ENCODE measurements at places on chromosomes 16 and 17.
A peak's percentile ranks its signal among the peaks of the same experiment; 100 is the strongest.

- DNase-seq = no peak
These were observed 135.5 kb downstream of the MYO1D start for GRCh38 chr17:32741381-32741780.

GRCh38 chr17:50394711-50395110 is 2.6 kb downstream of the LRRC59 start:
- no peak for DNase-seq

- DNase-seq = no peak
These were observed 19.8 kb upstream of the ADCY7 start for GRCh38 chr16:50246299-50247122.

DNA sequence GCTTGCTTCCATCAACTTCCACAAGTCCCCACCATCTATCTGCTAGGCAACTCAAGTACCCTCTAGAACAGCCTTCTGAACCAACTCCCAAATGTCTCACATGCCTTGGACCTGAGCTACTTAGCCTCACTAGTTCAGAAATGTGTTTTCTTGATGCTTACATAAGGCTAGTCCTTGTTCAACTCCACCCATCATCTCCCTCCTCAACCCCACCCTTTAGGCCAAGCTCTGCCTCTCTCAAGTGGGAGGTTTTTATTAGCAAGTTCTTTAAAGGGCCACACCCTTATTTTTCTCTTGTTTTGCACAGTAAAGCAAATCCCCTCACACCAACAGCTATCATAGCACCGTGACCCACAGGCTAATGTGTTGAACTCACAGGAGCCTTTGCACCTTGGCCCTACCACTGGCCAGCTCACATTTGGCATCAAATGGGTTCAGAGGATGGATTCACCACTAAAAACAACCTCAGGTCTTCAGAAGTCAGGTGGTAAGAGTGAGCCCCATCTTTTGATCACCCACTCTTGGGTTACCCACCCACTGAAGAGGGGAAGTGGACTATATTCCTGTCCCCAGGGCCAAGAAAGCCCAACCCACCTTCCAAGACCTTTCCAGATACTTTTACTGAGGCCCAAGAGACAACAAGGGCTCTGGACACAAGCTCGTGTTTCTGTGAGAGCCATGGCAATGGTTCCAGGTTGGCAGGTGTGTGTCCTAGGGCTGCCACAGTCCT is 12.2 kb downstream of the PIK3R5 start:
- DNase-seq = no peak

GRCh38 chr16:85628645-85629044 is 15.5 kb downstream of the GSE1 start:
- DNase-seq = no peak

DNA sequence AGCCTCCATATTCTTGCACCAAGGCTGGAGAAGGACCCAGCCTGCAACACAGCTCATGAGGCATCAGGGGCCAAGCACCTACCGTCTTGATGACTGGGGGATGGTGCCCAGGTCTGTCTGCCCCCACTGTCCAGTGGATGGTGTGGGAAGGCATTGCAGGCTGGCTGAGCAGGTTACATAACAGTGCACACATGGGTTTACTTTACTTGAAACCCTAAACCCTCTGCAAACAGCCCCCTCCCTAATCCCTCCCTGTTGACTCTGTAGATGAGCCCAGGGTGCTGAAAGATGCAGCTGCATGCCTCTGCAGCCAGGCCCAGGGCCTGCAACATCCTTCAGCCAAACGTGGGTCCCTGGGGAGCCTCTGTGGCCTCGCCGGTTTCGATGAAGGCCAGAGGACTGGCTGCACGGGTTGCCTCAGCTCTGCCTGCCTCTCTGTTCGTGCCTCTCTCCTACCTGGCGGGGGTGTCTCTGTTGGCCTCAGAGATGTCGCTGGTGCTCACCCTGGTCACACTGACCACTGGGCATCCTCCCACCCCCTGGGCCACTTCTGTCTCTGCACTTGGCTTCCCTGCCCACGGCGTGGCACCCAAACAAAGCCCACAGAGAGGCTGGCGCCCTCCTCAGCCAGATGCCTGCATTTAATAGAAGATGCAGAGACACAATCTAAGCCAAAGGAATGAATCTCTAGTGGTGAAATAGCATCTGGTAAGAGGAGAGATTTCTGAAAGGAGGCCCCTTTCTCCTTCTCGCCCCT is 95.1 kb downstream of the METRNL start:
- peak; percentile 17 for DNase-seq

- no peak for DNase-seq
These were observed 90.4 kb downstream of the KCNJ12 start for GRCh38 chr17:21466550-21466949.

- no peak for DNase-seq
These were observed 79.1 kb downstream of the KSR1 start for GRCh38 chr17:27535178-27535928.

DNA sequence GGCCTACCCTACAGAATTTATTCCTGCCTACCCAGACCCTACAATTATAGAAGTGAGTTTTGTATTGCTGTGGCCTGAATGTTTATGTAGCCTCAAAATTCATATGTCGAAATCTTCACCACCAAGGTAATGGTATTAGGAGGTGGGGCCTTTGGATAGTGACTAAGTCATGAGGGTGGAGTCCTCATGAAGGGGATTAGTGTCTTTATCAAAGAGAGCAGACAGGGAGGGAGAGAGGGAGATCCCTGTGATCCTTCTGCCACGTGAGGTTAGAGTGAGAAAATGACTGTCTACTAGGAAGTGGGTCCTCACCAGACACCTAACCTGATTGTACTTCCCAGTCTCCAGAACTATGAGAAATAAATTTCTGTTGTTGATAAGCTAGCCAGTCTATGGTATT is 981 bp upstream of the DUXB start:
- no peak for DNase-seq

DNA sequence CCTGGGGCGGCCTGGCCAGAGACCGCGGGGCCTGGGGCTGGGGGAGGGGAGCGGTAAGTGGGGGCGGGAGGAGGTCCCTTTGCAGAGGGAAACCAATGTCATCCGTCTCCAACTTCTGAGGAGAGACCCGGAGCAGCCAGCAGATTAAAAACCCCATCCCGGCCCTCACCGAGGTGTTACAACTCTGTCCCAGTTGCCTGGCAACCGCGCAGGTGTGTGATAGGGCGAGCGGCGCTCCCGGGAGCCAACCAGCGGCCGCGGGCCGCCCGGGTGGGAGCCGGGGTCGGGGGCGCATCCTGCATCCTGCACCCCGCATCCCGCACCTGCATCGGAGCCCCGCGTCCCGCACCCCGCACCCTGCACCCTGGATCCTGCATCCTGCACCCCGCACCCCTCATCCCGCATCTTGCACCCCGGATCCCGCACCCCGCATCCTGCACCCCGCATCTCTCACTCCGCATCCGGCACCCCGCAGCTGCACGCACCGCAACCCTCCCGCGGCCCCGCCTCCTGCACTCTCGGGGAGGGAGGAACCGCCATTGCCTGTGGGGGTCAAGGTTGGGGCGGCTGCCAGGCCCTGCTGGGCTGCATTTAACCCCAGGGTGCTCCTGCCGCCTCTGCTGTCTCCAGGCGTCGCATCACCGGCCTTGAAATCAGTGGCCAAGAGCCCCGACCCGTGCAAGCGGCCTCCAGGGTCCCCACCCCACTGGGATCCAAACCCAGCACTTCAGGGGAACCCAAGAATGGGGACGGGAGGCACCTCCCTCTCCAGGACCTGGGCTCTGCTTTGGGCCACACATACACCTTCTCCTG is 47.3 kb downstream of the RTN4RL1 start:
- no peak for DNase-seq

GRCh38 chr17:58005031-58005727 is 1.9 kb downstream of the SRSF1 start:
- DNase-seq = no peak

DNA sequence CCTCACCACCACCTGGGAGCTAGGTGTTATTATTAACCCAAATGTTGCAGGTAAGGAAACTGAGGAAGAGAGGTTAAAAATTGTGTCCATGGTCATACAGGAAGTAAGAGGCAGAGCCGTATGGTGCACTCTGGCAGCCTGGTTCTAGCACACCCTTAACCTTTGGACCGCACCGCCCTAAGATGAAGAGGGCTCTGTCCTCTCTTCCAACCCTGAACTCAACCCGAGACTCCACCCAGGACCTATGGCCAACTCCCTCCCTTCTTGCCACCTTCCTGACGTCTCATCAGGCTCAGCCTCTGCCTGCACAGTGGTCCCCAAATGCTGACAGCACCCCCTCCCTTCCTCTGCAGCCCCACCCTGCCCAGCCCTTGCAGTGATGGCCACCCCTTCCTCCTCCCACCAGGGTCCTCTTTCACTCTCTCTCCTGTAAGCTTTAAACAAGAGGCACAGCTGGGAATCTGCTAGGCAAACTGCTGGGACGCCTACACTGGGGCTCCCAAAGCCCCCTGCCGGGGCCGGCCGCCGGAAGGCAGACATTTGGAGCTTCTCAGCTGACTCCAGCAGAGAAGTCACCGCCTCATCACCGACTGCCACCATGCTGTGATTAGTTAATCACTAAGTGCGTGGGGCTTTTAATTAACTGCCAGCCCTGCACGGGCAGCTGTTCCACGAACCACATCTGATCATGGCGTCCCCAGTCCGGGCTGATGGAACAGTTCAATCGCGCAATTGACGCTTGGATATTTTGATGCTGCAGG is 16.7 kb upstream of the C16orf78 start:
- DNase-seq = no peak

GRCh38 chr16:72285728-72286127 is 113.8 kb upstream of the PMFBP1 start:
- DNase-seq = no peak

GRCh38 chr17:14289162-14289561 is 11.7 kb upstream of the HS3ST3B1 start:
- no peak for DNase-seq

DNA sequence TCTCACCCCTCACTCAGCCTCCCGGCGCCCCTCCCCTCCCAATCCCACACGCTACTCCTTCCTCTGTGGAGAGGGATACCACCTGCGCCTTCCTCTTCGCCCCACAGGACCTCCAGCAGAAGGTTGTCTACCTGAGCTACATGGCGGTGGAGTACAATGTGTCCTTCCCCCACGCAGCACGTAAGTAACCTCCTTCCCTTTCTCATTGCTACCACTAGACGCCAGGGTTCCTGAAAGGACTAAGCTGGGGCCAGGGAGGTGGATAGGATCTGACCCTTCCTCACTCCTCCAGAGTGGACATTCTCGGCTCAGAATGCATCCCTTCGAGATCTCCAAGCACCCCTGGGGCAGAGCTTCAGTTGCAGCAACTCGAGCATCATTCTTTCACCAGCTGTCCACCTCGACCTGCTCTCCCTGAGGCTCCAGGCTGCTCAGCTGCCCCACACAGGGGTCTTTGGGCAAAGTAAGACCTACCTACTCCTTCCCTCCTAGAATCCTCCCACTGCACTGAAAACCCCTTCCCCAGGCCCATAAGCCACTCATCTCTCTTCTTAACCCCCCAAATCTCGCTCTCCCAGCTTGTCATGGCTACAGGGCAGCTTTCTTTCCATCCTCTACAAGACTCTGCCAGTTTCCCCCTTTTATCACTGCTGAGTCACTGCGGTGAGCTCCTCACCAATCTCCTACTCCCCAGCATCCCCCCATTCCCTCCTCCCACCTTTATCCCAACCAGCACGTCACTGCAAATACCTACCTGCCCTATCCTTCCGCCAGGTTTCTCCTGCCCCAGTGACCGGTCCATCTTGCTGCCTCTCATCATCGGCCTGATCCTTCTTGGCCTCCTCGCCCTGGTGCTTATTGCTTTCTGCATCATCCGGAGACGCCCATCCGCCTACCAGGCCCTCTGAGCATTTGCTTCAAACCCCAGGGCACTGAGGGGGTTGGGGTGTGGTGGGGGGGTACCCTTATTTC is 1.5 kb downstream of the CD68 start:
- no peak for DNase-seq

GRCh38 chr16:87365021-87365713 is 18.4 kb downstream of the FBXO31 start:
- DNase-seq = no peak

DNA sequence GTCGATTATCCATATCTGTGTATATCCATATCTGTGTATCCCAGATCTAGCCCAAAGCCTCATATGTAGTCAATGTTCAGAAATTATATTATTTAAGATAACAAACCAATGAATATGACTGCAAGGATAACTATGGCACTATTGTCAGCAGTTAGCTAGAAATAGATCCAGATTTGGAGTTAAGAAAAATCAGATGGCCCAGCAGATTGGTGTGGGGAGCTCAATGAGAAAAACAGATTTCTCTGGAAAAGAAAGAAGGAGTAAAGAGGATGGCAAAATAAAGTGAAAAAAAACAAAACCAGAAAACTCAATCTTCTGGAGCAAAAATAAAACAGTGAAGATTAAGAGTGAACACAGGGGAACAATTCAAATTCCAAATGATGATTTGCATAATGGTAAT is 10.6 kb upstream of the CDH8 start:
- DNase-seq = no peak

DNA sequence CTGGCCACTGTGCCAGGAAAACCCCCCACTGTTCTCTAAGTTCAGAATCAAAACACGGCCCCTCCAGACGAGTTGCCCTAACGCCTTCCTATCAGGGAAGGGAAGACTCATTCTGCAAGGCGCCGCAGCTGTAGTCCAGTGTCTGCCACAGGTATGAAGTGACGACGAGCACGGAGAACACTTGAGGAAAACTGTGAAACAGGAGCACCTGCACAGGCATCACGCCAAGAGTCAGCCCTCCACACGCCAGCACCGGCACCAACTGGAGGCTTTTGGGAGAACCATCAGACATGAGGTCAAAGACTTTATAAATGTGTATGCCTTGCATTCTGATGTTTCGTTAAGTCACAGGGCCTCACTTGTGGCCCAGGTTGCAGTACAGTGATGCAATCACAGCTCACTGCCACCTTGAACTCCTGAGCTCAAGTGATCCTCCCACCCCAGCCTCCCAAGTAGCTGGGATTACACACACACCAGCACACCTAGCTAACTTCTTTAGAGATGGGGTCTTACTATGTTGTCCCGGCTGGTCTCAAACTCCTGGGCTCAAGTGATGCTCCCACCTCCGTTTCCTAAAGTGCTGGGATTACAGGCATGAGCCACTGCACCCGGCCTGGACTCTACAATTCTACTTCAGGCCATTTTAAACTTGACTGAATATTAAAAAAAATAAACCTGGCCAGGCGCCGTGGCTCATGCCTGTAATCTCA is 22.9 kb downstream of the KLHDC4 start:
- DNase-seq = no peak

- DNase-seq = peak; percentile 80
These were observed 25.8 kb downstream of the SRCIN1 start for GRCh38 chr17:38579934-38580333.

- no peak for DNase-seq
These were observed 299.0 kb downstream of the CEP112 start for GRCh38 chr17:65892912-65893377.
